ENCODE measurements at places on chromosomes 4 and X.

DNA sequence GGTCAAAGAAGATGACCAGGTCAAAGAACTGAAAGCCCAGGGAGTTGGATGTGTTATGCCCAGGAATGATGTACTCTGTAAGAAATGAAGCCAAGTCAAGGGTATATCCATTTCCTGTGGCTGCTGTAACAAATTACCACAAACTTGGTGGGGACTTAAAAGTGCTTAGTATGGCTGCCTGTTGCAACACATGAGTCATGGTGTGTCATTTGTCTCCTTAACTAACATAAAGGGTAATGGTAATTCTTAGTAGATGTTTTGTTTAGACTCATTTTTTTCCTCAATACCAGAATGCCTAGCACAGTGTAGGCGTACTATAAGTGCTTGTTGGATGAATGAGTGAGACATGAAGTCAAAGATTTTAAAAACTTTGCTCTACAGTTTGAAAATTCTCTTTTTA lies 45.7 kb downstream of the SYTL5 start:
- DNase-seq, result no peak

DNA sequence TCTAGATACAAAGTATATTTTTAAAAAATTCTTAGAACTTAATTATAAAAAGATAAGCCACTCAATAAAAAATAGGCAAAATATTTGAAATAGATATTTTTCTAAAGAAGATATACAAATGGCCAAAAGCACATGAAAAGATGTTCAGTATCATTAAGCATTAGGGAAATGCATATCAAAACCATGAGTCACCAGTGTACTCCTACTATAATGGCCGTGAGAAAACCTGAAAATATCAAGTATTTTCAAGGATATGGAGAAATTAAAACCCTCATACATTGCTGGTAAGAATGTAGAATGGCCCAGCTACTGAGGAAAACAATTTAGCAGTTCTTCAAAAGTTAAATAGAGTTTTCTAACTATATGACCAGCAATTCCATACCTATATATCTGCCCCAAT lies 337.9 kb downstream of the CAMK2D start:
- DNase-seq, result no peak

DNA sequence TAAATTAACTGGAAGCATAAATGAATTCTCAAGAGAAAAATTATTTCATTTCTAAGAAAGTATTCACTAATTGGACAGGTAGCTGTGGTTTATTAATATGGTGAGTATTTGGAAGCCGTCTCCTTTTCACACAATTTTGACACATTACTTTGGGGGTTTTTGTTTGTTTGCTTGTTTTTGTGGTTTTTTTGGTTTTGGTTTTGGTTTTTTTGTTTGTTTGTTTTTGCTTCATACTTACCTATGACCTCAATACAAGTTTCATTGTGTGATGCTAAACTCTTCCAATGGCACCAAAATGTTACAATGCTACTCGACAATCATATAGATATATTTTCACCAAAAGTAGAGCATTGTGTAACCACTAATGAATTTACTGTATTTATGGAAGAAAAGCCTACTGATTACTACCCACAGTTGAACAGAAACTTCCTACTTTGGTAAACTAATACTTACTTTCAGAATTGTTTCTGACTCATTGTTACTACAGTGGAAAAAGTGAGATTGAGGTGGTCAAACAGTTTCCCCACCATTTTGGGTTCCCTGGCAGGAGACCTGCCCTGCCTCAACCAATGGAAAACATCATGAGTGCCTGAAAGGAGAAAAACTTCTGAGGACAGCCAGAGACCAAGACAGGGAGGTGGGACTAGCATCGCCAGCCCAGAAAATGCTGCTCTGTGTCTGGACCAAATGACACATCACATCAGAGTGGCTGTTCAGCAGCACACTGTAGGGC lies 443.1 kb downstream of the HNRNPD start:
- DNase-seq, result no peak

- no peak for DNase-seq
Measured at GRCh38 chr4:99389606-99390005, 37.1 kb upstream of the ADH1C start.

GRCh38 chr4:13656569-13657405 lies 29.3 kb upstream of the BOD1L1 start:
- no peak for DNase-seq

DNA sequence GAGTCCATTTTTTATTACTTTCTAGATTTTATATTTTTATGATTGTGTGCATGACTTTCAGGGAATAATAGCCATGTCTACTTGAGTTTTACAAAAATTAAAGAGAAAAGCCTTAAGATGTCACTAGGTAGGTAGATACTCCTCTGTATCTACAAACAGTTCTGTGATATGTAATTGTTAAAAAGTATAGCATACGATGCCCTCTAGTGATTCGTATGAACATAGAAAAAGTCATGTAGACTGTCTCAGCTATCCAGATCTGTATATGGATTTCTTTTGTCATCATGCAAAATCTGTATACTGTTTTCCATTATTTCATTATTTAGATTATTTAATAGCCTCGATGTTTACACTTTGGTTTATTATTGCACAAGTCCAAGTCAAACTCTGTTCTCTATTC lies 856.6 kb downstream of the CENPC start:
- DNase-seq, result peak; percentile 46

GRCh38 chr4:793093-793861 lies 32.7 kb downstream of the CPLX1 start:
- DNase-seq, result no peak

GRCh38 chrX:47184486-47184885 lies 9.1 kb upstream of the UBA1 start:
- no peak for DNase-seq

DNA sequence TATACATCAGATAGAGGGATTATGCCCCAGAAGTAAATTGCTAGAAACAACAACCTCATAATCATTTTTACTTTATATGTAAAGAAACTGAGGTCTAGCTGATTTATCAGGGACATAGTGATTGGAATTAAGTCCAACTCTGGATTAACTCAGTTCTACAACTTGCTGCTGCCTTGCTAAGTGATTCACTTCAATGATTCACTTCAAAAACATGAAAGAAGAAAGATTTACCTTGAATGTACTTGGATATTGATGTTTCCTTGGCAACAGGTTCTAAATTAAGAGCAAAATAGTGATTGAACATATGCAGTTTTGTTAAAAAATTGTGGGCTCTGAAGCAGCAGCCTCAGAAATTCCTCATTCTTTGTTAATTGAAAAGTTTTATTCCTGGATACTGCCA lies 99.8 kb upstream of the H2AZ1 start:
- no peak for DNase-seq

DNA sequence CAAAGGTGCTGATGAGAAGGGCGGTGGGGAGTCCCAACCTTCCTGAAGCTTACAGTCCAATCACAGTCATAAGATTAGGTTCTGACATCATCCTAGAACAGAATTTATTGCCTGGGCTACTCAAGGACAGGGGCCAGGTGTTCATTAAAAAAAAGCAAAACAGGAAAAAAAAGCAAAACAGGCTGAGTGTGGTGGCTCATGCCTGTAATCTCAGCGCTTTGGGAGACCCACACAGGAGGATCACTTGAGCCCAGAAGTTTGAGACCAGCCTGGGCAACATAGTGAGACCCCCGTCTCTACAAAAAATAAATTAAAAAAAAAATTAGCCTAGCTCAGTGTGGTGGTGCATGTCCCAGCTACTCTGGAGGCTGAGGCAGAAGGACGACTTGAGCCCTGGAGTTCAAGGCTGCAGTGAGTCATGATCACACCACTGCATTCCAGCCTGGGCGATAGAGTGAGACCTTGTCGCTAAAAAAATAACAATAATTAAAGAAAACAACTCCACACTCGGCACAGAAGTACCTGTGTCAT lies 3.0 kb downstream of the RAB9A start:
- DNase-seq, result no peak

DNA sequence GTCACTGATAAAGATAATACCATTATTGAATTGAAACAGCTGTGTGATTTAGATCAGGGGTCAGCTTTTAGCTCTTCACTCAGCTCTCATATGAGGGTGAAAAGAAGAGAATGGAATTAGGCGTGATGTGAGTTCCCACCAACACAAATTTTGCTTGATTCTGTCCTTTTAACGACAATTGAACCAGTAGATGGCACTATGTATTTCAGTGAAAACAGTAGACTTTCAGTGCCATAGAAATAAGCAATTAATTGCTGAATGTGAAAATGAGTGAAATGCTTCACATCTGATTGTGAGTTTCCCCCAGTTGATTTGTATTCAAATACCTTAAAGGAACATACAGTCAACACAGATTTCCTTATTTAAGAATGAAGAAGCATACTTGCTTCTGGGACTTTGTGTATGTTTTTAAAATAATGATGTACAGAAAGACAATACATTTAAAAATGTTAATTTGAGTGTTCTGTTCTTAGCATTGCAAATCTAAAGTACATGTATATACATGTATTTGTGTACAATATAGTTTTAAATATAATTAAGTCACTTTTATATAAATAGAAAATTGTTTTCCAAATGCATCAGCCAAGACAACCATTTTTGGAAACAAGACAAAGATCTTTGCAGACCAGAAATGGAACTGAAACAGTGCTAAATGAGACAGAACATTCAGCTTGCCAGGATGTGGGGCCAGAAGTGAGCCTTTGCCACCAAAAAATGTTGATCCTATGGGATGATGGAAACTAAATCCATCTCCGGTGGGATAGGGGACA lies 178.8 kb downstream of the SNCA start:
- peak; percentile 71 for DNase-seq

- DNase-seq, result no peak
Measured at GRCh38 chrX:42752730-42753129, 25.2 kb downstream of the PPP1R2C start.

- DNase-seq, result no peak
Measured at GRCh38 chr4:28481565-28481964, 1620.9 kb downstream of the STIM2 start.
